ENCODE measurements at places on chromosomes 1 and 21.

DNA sequence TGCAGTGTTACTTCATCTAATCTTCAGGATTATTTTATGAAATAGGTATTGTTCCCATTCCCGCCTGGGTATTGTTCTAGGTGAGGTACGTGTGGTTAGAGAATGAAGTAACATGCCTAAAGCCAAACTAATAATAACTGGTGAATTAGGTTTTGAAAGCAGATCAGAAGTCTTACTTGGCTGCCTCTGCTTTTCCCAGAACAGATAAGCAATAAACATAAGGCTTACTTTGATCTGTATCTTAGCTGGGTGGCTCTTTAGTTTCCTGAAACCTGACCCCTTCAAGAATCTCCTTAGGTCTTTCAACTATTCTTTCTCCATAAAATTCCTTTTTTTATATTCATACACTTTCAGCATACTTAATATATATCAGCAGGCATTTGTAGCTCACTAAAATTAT, 65.3 kb downstream of the VAV3 start:
- no peak for DNase-seq

DNA sequence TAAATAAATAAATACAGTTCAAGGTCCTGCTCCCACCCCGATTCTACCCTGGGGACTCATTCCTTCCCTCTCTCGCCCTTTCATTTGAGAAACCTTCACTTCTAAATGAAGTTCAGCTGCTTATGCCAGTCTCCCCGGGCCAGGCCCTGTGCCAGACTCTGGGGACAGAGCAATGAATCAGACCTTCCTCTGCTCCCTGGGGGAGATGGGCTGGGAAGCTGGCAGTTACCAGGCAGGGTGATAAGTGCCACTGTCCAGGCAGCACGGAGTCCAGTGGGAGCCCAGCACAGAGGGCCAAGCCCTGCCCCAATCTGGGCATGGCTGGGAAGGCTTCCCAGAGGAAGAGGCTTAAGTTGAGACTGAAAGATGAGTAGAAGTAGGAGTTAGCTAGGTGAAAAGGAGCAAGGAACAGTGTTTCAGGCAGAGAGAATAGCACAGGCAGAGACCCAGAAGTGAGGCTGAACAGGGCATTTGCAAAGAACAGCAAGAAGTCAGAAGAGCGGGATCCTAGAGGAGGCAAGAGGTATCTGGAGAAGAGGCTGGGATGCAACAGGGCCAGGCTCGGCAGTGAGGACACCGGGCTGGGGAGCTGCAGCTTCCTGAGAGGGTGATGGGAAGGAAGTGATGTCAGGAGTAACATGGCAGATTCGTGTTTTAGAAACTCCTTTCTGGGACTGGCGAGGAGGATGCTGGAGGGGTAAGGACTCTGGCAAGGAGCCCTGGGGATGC, 13.5 kb downstream of the KCNQ4 start:
- no peak for DNase-seq

- DNase-seq: no peak
Observed at GRCh38 chr1:54266908-54267307, 66.9 kb downstream of the MRPL37 start.

DNA sequence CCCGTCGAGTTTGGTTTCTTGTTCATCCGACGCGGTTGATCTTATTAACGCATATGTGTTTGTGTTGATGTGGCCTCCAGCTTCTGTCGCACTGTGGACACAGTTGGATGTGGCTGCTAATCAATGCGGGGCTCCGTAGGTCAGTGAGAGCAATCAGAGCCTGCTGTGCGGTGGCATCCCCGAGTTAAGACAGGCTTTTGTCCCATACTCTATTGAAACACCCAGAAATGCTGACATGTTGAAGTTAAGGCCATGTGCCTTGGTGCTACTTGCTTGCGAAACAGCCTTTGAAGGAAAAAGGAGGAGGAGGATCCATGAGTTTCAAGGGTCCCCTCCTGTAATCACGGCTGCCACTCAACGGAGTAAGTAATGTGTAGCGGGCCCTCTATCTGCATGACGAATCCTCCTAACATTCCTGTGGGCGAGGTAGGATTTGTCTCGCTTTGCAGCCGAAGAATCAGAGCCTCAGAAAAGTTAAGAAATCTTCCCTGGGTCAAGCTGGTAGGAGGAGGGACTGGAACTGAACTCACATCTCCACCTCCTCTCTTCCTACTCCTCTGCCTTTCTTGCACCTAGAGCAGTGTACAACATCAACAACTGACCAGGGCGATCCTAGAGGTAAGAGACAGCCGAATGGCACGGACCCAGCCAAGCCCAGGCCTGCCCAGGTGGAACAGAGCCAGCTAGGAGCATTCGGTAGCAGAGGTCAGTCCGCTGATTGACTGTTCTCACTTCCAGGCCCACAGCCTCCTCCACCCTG, 19.5 kb downstream of the PDE9A start:
- peak; percentile 42 for DNase-seq

- no peak for DNase-seq
Observed at GRCh38 chr21:41435706-41436105, 9.7 kb downstream of the MX1 start.

- DNase-seq: no peak
Observed at GRCh38 chr1:34721646-34722355, 33.0 kb upstream of the GJB5 start.

- no peak for DNase-seq
Observed at GRCh38 chr1:156021093-156021428, 310 bp upstream of the SSR2 start.

DNA sequence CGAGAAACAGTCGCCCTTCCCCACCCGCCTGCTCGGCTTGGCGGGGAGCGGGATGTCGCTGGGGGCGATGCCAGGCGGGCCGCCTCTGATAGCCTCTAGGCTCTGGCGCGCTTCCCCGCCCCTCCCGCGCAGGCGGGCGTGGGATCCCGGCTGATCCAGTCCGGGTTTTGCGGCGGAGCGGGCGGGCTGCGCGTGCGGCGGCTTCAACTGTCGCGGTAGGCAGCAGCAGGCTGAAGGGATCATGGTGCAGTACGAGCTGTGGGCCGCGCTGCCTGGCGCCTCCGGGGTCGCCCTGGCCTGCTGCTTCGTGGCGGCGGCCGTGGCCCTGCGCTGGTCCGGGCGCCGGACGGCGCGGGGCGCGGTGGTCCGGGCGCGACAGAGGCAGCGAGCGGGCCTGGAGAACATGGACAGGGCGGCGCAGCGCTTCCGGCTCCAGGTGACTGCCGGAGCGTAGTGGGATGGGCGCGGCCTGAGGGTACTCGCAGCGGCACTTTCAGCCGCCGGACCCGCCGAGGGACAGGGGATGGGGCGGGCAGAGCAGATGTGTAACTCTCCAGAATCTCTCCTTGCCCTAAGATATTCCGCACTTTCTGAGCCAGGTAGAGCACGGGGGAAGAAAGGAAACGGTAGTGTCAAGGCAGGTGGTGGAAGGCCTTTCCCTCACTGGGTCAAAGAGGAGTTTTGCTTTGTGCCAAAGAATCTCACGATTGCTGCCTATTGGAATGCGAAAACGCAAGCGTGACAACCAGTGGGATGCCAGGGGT, at the start of gene FAAH:
TSS of gene FAAH (plus strand) at position 210 of the 764 bp plus-strand sequence. CDS start at position 242, 32 bp downstream.
- DNase-seq: peak; percentile 80

- DNase-seq: no peak
Observed at GRCh38 chr1:115642168-115643072, 650 bp downstream of the VANGL1 start.

- no peak for DNase-seq
Observed at GRCh38 chr1:202214089-202214843, 20.7 kb downstream of the LGR6 start.

DNA sequence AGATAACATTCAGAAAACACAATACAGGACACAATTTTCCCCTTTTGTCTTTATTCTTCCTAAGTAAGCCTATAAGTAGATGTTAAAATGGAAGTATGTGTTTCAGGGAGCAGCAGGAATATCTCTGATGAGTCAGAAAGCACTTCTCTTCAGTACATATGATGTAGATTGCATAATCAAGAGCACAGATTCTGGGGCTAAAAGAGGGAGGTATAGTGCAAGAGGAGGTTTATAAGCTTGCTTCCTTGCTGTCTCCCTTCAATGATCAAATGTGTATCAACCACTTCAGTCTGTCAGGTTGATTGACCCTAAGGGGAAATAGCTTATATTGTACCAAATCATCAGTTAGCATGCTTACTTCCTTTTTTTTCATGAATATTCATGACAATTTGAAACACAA, 822.8 kb downstream of the BRINP3 start:
- no peak for DNase-seq

- no peak for DNase-seq
Observed at GRCh38 chr21:22115746-22116145, 1117.5 kb downstream of the NCAM2 start.

GRCh38 chr1:198681252-198681651, 42.4 kb downstream of the PTPRC start:
- DNase-seq: no peak

DNA sequence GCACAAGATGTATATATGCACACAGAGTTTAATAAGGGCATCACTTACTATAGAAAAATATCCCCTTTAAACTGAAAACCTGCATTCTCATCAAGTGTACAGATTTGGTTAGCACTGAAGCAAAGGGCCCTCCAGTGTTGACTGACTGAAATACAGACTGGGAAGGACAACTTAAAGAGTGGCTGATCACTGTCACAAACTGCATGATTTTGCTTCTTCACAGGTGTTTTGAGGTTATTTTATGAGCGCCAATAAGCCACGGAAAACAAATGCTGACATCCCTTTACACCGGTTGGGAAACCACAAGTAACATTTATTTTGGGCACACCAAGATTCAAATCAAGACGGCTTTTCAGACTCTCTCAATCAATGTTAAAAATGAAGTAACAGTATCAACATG, 30.9 kb upstream of the RAP1GAP start:
- no peak for DNase-seq
